Dermis blood vessel endothelial cell (primary cell): ENCODE measurements at places on chromosomes 5 and 9. TPM values are rescaled to one million over a fixed set of nuclear protein-coding genes. Genes with fewer than 3 reads are reported as not detected.

DNA sequence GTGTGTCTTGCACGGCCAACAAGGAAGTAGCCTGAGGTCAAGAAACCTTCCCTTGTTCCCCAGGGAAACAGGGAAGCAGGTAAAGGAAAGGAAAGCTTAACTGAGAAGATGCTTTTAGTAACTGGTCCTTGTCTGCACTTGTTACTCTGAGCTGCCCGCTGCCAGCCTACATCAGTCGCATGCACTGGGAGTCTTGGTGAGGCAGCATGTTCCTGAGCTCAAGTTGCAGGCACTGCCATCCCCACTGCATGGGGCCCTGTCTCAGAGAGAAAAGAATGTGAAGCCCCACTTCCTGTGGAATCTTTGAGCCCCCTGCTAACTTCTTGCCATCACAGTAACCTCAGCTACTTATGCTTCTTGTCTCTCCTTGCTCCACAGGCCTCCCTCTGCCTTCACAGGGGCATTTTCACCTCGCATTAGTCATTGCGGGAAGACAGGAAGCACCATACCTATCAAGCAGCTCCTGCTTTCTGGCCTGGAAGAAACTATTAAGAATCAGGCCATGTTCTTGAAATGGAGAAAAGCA is 344.1 kb upstream of the ADAMTSL1 start:
- DNase-seq, result no peak

DNA sequence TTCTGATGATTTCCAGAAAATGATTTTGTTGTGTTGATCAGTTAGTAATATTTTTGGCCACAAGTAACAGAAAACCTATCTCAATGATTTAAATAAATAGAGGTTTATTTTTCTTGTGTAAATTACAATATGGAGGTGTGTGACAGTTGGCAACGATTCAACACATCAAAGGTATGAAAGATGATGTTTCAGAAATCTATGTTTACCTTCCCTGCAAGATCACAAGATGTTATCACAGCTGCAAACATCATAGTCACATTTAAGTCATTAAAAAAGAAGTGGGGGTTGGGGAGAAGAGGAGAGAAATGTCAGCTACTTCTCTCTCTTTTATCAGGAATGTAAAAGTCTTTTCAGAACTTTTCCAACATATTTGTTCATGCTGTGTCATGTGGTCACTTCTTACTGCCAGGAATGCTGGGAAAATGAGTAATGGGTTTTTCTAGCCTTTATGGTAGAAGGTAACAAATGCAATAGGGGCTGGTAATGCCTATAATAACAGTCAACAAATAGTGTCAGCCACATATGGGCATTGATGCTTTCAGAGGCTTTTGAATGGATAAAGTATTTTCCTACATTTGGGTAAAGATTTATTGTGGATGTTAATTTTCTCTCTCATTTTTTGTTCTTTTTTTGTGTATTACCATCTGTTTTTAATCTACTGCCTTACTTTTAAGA is 742.7 kb downstream of the TLE1 start:
- no peak for DNase-seq

- DNase-seq, result no peak
Measured at GRCh38 chr5:143183989-143184388, 219.5 kb downstream of the NR3C1 start.

DNA sequence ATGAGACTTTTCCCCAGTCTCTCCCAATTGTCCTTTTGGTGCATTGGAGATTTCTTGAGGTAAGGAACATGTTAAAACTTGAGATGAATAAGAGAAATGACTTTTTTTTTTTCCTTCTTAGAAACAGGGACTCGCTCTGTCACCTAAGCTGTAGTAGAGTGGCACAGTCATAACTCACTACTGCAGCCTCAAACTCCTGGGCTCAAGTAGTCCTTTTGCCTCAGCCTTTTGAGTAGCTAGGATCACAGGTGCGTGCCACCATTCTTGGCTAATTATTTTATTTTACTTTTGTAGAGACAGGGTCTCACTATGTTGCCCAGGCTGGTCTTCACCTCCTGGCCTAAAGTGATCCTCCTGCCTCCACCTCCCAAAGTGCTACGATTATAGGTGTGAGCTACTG is 25.9 kb downstream of the CDC42SE2 start:
- DNase-seq, result no peak

The PCDHGB4 gene
- 11.3 and 14.5 TPM in 2 replicates for total RNA-seq

The LOX gene
- 88.2 and 100 TPM in 2 replicates for total RNA-seq

The FOXB2 gene
- not detected in 2 replicates for total RNA-seq

The CRB2 gene
- total RNA-seq, result not detected in 2 replicates

The SLC36A2 gene
- total RNA-seq, result not detected in 2 replicates

The SPAG8 gene
- total RNA-seq, result 0.19 TPM in 1 of 2 replicates, not detected in the other
